ENCODE measurements at places on chromosomes 5 and 9. TPM values are rescaled to one million over a fixed set of nuclear protein-coding genes. Genes with fewer than 3 reads are reported as not detected.

GRCh38 chr5:52544738-52545137 lies 243.0 kb upstream of the ITGA1 start:
- H3K27ac ChIP-seq: no peak overlapping the region
- no peaks in the 10 kb centered on the region for H3K27me3 ChIP-seq
- H3K4me1 ChIP-seq: no peaks in the 10 kb centered on the region
- H3K4me3 ChIP-seq: no peak overlapping the region
- DNase-seq: no peak

GRCh38 chr5:71809446-71809845 lies 90.4 kb downstream of the CARTPT start:
- no peaks in the 10 kb centered on the region for H3K36me3 ChIP-seq
- DNase-seq: no peak
- H3K4me1 ChIP-seq: no peaks in the 10 kb centered on the region
- no peaks in the 10 kb centered on the region for H3K27me3 ChIP-seq
- no peak overlapping the region for H3K4me3 ChIP-seq

BAAT gene
- total RNA-seq: 1.3 TPM

- H3K27me3 ChIP-seq: no peaks in the 10 kb centered on the region
- H3K4me1 ChIP-seq: no peaks in the 10 kb centered on the region
- no peak overlapping the region for H3K4me3 ChIP-seq
Measured at GRCh38 chr5:89168766-89169165, 285.8 kb upstream of the MEF2C start.

GRCh38 chr5:178536541-178537466 lies 53.4 kb downstream of the COL23A1 start:
- no peaks in the 10 kb centered on the region for H3K36me3 ChIP-seq
- DNase-seq: no peak
- H3K27me3 ChIP-seq: no peaks in the 10 kb centered on the region
- no peaks in the 10 kb centered on the region for H3K4me1 ChIP-seq

- no peak overlapping the region for H3K4me3 ChIP-seq
- no peak overlapping the region for H3K27ac ChIP-seq
- H3K36me3 ChIP-seq: no peaks in the 10 kb centered on the region
- no peak for DNase-seq
- no peaks in the 10 kb centered on the region for H3K4me1 ChIP-seq
- no peaks in the 10 kb centered on the region for H3K27me3 ChIP-seq
Measured at GRCh38 chr5:105207066-105207465, 1644.5 kb upstream of the NUDT12 start.

PKD2L2 gene
- not detected for total RNA-seq

FOXD4L4 gene
- 0.26 TPM for total RNA-seq

EGFLAM gene
- not detected for total RNA-seq

EQTN gene
- total RNA-seq: not detected

GRCh38 chr9:31168161-31168560 lies 1216.3 kb upstream of the ACO1 start:
- no peaks in the 10 kb centered on the region for H3K4me1 ChIP-seq
- no peak for DNase-seq
- H3K36me3 ChIP-seq: no peaks in the 10 kb centered on the region
- no peak overlapping the region for H3K4me3 ChIP-seq
- no peak overlapping the region for H3K27ac ChIP-seq

ARL14EPL gene
- not detected for total RNA-seq

GRCh38 chr9:19782005-19782404 lies 6.8 kb downstream of the SLC24A2 start:
- H3K27me3 ChIP-seq: no peaks in the 10 kb centered on the region
- H3K36me3 ChIP-seq: no peaks in the 10 kb centered on the region
- no peak overlapping the region for H3K4me3 ChIP-seq
- no peak overlapping the region for H3K27ac ChIP-seq
- no peak for DNase-seq
- H3K4me1 ChIP-seq: no peaks in the 10 kb centered on the region

FAM219A gene
- total RNA-seq: 14.7 TPM

- H3K36me3 ChIP-seq: no peaks in the 10 kb centered on the region
- DNase-seq: no peak
- H3K27me3 ChIP-seq: no peaks in the 10 kb centered on the region
- H3K4me1 ChIP-seq: peaks cover 9% of the 10 kb centered on the region
Measured at GRCh38 chr5:5353681-5354080, 68.8 kb upstream of the ICE1 start.

DNA sequence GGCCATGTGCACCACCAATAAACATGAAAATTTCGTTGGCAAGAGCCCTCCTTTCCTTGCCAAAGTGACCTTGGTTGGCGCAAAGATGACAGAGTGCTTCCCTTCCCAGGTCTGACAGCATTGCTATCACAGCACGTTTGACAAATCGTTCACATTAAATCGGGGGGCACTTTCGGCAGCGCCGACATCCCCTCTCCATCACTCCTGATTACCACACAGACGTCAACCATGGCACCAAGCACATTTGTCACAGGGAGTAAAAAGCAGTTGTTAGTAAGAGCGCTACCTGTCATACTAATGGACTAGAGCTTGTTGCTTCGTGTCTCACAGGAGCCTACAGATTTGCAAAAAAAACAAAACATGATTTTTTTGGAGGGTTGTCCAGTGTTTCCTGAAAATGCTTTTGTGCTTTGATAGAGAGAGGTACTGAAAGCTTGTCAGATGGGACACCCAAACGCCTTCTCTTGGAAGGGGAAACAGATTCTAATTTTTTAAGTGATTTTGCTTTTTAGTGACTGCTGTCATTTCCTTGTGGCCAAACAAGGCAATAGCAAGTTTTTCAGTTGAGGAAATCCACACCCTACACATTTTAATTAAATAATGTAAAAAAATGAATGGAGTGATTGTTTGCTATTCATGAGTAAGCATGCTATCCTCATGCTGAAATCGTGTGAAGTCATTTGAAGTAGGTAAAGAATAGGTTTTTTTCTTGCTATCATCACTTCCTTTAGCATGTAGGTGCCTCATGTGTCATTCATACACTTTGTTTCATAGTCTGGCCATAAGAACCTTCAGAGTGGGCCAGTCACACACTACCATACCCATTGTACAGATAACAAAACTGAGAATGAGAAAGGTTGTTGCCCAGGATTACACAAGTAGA lies 682.8 kb upstream of the WWC1 start:
- H3K4me3 ChIP-seq: no peak overlapping the region
- H3K4me1 ChIP-seq: no peaks in the 10 kb centered on the region
- H3K27me3 ChIP-seq: no peaks in the 10 kb centered on the region
- H3K27ac ChIP-seq: no peak overlapping the region
- H3K36me3 ChIP-seq: no peaks in the 10 kb centered on the region

STRBP gene
- 43.5 TPM for total RNA-seq

STING1 gene
- not detected for total RNA-seq

PIGO gene
- total RNA-seq: 38.7 TPM

INSL4 gene
- not detected for total RNA-seq

DNA sequence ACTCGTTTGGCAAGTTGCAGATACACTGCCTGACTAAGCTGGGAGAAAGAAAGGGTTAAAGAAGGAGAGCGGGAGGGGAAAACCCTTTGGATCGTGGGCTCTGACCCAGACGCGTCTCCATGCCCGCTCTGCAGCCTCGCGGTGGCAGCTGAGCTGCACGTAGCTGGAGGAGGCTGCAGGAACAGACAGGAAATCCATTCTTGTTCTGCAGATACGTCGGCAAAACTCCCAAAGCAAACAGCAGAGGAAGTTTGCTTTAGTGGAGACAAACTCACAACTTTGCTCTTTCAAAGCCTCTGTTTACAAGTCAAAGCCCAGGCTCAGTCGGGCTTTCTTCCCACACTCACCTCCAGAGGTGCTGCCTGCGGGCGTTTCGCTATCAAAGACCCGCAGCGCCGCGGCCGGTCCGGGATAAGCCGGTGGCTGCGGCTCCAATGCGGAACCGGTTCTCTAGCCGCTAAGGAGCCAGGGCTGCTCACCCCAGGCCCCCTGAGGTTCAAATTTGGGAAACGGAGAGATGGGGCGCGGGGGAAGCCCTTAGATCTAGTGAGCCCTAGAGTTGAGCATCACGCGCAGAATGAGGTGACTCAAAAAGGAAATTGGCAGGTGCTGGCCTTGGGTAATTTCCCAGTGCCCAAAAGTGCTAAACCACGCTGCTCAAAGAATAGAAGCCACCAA lies 60.7 kb downstream of the MAT2B start:
- peaks cover 2% of the 10 kb centered on the region for H3K27me3 ChIP-seq
- no peak overlapping the region for H3K4me3 ChIP-seq
- H3K4me1 ChIP-seq: 0 out of 2 replicates have a peak, but pooled peaks cover 3% of the 10 kb centered on the region

- DNase-seq: peak; percentile 85
- no peaks in the 10 kb centered on the region for H3K4me1 ChIP-seq
- H3K27ac ChIP-seq: no peak overlapping the region
Measured at GRCh38 chr9:130701059-130702022, 7.8 kb downstream of the EXOSC2 start.

DNA sequence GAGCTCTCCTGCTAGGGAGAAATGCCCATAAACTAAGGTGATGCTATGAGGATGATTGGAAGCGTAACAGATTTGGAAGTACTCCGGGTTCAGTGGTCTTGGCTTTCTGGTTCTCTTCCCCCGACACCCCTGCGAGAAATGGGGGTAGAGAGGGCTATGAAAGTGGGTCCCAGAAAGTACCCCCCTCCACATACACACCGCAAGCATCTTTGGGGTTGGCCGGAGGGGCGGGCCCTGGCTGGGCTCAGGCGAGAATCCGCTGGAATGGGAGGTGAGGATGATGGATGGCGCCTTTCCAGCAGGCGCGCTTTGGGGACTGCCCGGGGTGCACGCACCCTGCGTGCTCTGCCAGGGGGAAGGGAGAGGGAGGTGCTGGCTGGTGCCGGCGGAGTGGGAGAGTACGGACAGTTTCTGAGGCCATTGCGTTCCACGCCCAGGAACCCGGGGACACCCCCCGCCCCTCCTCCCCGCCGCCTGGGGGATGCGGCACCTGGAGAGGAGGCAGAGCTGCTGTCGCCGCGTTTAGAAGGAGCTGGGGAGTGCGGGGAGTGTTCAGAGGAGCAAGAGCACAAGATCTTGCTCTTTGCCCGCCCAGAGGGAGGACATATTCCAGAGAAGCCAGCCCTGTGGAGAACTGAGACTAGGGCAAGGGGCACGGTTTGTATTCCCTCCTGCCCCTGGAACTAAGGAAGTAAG lies 1.9 kb downstream of the PCSK5 start:
- H3K36me3 ChIP-seq: no peaks in the 10 kb centered on the region
- no peaks in the 10 kb centered on the region for H3K27me3 ChIP-seq
- DNase-seq: peak; percentile 49
- no peaks in the 10 kb centered on the region for H3K4me1 ChIP-seq
- H3K27ac ChIP-seq: peak overlapping the region; percentile 73

ARHGEF39 gene
- 32.8 TPM for total RNA-seq

DNA sequence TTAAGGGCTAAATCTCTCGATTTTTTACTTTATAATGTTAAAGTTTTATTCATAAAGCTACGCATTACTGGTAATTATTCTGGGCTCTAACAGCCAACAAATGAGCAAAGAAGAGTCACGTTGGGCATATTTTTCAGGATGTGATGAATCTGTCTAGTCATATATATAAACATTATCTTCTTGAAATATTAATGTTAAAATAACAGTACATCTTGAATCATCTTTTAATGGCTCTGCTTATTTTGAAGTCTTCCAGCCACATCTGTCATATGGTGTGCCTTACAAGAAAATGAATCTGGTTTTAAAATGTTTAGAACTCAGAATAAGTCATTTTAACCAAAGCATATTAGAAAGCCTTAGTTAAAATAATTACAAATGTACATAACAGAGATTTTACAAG lies 96.9 kb downstream of the CWC27 start:
- H3K27me3 ChIP-seq: no peaks in the 10 kb centered on the region
- H3K4me3 ChIP-seq: no peak overlapping the region
- H3K27ac ChIP-seq: no peak overlapping the region
- no peaks in the 10 kb centered on the region for H3K36me3 ChIP-seq
- no peak for DNase-seq
- H3K4me1 ChIP-seq: no peaks in the 10 kb centered on the region

IL3 gene
- total RNA-seq: not detected

LIFR gene
- total RNA-seq: 5.1 TPM

GRCh38 chr5:65077653-65078052 lies 308.9 kb downstream of the CWC27 start:
- no peak for DNase-seq
- peaks cover 7% of the 10 kb centered on the region for H3K4me1 ChIP-seq
- no peak overlapping the region for H3K4me3 ChIP-seq
- H3K27me3 ChIP-seq: peaks cover 1% of the 10 kb centered on the region

- no peaks in the 10 kb centered on the region for H3K27me3 ChIP-seq
- no peak for DNase-seq
- H3K27ac ChIP-seq: no peak overlapping the region
- 0 out of 2 replicates have a peak, but pooled peaks cover 6% of the 10 kb centered on the region for H3K4me1 ChIP-seq
Measured at GRCh38 chr9:128457207-128457606, 1.4 kb downstream of the ODF2 start.

- peak overlapping the region; percentile 2 for H3K27ac ChIP-seq
- no peak for DNase-seq
- H3K27me3 ChIP-seq: no peaks in the 10 kb centered on the region
- H3K36me3 ChIP-seq: no peaks in the 10 kb centered on the region
Measured at GRCh38 chr5:122775550-122776542, 966 bp downstream of the SNX2 start.

OMD gene
- not detected for total RNA-seq

- H3K4me3 ChIP-seq: no peak overlapping the region
- H3K36me3 ChIP-seq: no peaks in the 10 kb centered on the region
- H3K27me3 ChIP-seq: no peaks in the 10 kb centered on the region
- H3K4me1 ChIP-seq: no peaks in the 10 kb centered on the region
- DNase-seq: no peak
- no peak overlapping the region for H3K27ac ChIP-seq
Measured at GRCh38 chr5:64634997-64635686, 55.2 kb upstream of the SHISAL2B start.

- no peak for DNase-seq
- H3K4me1 ChIP-seq: no peaks in the 10 kb centered on the region
- no peaks in the 10 kb centered on the region for H3K27me3 ChIP-seq
- H3K4me3 ChIP-seq: no peak overlapping the region
- no peaks in the 10 kb centered on the region for H3K36me3 ChIP-seq
- no peak overlapping the region for H3K27ac ChIP-seq
Measured at GRCh38 chr5:5221724-5222123, 81.6 kb downstream of the ADAMTS16 start.

- H3K27ac ChIP-seq: no peak overlapping the region
- H3K27me3 ChIP-seq: no peaks in the 10 kb centered on the region
- no peak for DNase-seq
- no peak overlapping the region for H3K4me3 ChIP-seq
- no peaks in the 10 kb centered on the region for H3K36me3 ChIP-seq
Measured at GRCh38 chr5:118126159-118126558, 862.2 kb downstream of the DTWD2 start.

- H3K4me1 ChIP-seq: 0 out of 2 replicates have a peak, but pooled peaks cover 6% of the 10 kb centered on the region
- no peaks in the 10 kb centered on the region for H3K27me3 ChIP-seq
- no peaks in the 10 kb centered on the region for H3K36me3 ChIP-seq
- no peak for DNase-seq
Measured at GRCh38 chr5:53350368-53350767, 130.1 kb upstream of the FST start.

SCGB3A2 gene
- total RNA-seq: not detected

IFNK gene
- total RNA-seq: not detected

DNA sequence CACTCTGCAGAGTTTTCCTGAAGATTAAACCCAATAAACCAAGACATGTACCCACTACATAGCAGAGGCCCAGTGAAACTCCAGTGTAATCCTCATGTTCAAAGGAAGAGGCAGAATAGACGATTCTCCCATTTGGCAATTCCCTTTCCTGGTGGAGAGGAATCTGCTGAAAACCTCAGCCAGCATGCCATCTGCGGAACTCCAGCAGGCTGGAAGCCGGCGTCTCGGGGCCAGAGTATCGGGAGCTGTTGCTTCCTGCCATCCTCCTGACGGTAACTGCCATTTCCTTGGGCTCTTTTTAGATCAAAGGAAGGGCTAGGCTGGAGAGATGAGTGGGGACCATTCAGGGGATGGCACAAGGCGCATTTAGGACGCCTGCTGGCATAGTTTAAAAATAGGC lies 20.5 kb downstream of the NEURL1B start:
- DNase-seq: no peak
- H3K4me3 ChIP-seq: no peak overlapping the region
- H3K27ac ChIP-seq: peak overlapping the region; percentile 83
- H3K36me3 ChIP-seq: no peaks in the 10 kb centered on the region

VLDLR gene
- 35.7 TPM for total RNA-seq
